ENCODE measurements at places on chromosomes 7 and 10.

DNA sequence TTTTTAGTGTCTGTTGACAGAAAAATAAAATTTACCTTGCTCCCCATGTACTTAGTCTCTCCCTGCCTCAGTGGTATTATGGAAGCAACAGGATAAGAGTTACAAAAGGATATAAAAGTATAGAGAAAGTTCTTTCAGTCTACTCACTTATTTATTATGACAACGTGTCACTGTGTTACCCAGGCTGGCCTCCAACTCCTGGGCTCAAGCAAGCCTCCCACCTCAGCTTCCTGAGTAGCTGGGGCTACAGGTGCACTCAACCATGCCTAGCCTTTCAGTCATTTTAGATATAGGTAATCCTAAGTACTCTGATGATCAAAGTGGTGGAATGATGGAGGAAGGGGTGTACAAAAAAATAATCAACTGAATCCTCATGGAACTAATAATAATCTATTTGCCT is 215.2 kb upstream of the MKLN1 start:
- DNase-seq = no peak

GRCh38 chr10:17113346-17113745 is 16.3 kb downstream of the CUBN start:
- DNase-seq = no peak

- no peak for DNase-seq
Measured at GRCh38 chr7:159095979-159096411, 48.7 kb downstream of the VIPR2 start.

GRCh38 chr10:8431511-8431910 is 377.0 kb downstream of the GATA3 start:
- no peak for DNase-seq

- no peak for DNase-seq
Measured at GRCh38 chr10:4568731-4569130, 257.3 kb upstream of the AKR1E2 start.

DNA sequence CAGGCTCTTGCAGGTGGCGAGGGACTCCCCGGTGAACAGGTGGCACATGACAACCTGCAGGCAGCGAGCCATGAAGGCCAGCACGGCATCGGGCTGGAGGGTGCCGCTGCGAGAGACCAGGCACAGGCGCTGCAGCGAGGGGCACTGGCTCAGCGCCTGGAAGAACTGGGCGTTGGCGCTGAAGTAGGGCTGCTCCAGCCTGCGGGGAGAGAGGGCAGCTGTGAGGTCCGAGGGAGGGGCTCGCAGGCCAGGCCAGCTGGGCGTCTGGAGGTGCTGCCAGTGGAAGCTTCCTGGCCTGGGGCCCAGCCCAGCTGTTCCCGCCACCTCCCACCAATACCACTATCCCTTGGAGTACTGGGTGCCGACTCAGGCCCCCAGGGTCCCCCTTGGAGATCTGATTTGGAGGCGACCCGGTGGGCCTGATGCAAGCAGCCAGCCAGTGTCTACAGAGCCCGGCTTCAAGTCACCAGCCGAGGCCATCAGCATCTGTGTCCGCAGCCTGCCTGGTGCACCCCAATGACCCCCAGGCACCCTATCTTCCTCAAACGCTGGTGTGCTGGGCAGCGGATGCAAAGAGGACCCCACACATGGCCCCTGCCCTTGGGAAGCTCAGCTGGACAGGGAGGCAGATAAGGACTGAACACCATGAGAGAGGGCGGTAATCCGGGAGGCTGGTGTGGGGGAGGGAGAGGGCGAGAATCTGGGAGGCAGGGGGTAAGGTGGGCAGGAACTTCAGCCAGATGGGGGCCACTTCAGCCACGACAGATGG is 67.8 kb upstream of the TNRC18 start:
- DNase-seq = no peak

DNA sequence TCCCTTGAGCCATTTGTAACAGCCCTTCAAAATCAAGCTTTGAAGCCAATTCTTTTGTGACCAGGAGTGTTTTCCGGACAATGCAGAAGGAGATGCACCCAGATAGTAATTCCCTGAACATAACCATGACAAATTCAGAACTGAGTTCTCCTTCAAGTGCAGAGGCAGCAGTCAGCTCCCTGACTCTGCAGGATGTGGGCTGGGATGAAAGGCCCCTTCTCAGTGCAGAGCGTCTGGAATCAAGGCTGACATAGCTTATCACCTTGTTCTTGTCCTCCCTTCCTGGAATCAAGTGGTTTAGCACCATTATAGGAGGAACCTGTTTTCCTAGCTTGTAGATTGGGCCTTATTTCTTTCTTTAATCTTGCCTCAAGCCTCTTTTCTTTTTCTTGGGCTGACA is 143.4 kb downstream of the SORCS3 start:
- no peak for DNase-seq

- DNase-seq = no peak
Measured at GRCh38 chr10:131174211-131174565, 137.3 kb downstream of the TCERG1L start.

DNA sequence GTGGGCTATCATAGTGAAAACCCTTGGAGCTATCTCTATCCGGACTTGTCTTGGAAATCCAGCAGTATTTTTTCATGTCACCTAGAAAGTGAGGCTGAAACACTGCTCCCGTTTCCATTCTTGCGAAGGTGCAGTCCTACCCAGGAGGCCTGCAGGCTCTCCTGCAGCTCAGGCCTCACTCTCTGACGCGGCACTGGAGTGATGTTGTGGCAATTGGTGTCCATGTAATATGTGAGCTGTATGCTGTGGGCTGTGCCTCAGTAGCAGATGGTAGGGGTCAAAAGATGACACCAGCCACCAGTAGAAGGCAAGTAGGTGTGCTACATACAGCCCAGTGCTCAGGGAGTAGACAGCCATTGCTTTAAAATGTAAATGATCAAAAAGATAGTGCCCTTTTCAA is 28.1 kb upstream of the ZNF680 start:
- DNase-seq = no peak

GRCh38 chr7:32881074-32881982 is 10.2 kb downstream of the KBTBD2 start:
- no peak for DNase-seq

DNA sequence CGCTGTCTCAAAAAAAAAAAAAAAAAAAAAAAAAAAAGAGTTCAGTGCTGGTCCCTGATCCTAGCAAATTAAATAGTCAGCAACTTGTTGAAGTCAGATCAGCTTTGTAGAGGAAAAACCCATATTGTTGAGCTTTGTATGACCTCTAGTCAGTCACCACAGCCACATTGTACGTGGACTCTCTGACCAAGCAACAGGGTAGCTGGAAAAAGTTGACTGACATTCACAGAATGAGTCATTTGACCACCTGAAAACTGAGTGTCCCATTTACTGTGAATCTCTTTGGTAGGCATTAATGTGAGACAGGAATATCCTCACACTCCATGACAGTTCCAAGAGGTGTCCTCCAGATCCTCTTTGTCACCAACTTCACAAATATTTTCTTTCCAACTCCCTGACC is 371.1 kb downstream of the LRRTM3 start:
- DNase-seq = no peak

DNA sequence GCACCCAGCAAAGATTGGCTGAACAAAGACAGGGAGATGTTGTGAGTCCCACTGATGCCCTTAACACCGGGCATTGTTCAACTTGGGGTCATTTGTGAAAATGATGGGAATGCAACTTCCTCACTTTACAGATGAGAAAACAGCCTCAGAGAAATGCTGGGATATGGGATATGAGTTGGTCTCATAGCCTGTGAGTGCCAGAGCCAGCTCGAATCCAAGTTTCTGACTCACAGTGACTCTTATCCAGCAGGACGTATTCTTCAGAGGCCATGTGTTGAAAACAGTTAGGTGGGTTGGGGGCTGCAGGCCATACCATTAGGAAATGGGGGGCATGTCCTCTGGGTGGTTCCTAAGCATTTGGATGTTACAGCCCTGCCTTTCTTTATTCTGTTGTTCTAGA is 45.2 kb downstream of the KIAA1217 start:
- DNase-seq = no peak

DNA sequence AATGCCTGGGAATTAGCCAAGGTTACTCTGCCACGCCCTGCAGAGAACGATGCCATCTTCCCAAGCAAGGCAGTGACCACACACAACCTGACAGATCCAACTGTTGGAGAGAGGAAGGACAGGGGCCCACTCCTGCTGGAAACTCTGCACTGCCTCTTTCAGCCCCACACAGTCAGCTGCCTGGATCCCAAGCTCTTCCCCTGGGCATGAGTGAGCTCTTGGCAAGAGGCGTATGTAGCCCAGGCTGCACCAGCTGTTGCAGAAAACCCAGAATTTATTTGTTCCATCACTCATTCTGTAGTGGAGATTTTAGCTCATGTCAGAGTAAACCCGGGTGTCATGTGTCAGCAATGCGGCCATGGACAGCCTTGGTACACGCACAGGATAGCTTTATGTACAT is 135.1 kb upstream of the TRIM24 start:
- no peak for DNase-seq

- no peak for DNase-seq
Measured at GRCh38 chr7:141263508-141263907, 189.6 kb downstream of the TMEM178B start.

DNA sequence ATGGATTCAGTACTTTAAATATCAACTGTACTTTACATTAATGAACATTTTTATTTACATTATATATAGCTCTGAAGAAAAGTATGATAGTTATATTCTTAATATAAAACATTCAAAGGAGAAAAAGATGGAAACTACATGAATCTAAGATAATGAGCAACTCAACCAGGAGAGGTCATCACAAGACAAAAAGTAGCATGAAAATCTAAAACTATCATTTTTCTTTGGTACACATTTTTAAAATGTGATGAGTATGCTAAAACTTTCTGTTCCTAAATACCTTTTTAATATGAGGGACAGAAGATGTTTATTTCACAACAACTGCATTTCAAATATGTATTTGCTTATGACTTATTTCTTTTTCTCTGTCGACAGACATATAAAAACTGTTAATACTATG is 2.4 kb downstream of the CNTNAP2 start:
- DNase-seq = no peak

DNA sequence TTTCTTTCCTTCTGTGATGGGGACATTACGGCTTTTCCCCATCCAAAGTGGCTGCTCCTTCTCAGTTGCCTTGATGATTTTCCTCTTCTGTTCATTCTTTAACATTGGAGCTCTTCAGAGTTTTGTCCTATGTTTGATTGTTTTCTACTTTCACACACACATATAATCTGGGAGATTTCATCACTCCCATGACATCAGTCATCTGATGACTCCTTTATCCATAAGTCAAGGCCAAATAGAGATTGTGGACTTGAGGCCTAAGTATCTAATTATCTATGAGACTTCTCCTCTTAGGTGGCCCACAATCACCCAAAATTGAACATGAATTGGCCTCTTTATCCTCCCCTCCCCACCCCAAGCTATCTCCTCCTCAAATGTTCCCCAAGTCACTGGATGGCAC is 5.3 kb upstream of the COL1A2 start:
- no peak for DNase-seq

DNA sequence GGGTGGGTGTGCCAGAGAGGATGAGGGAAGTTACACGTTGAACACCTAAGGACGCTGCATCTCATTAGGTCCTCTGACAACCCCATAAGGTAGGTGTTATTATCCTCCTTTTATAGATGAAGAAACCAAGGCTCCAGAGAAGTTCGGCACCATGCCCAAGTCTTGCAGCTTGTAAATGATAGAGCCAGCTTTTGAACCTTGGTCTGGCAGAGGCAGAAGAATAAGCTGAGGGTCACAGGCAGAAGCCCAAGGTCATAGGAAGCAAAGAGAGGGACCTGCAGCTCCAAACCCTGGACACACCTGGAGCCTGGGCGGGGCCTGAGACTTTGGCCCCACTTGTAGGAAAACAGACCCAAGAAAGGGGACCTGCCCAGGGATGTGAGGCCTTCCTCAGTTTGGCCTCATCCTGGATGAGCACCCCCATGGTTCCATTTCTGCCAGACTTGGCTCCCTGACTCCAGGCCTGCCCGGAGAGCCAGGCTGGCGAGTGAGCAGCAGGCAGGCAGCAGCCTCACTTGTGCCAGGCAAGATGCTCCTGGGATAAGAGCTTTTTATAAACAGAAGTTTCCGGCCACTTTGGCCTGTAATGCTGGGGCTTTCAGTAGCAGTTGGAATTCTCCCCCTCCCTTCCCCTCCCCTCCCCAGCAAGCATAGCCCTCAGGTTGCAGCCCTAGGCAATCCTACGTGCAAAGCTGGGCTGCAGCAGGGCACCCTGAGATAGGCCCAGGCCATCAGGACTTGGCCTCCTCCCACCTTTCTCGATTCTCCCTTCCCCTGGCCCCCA is 2.4 kb downstream of the KCNH2 start:
- DNase-seq = no peak

GRCh38 chr10:127148066-127148932 is 48.1 kb downstream of the INSYN2A start:
- DNase-seq = no peak

GRCh38 chr7:132255115-132255797 is 321.0 kb downstream of the PLXNA4 start:
- no peak for DNase-seq

DNA sequence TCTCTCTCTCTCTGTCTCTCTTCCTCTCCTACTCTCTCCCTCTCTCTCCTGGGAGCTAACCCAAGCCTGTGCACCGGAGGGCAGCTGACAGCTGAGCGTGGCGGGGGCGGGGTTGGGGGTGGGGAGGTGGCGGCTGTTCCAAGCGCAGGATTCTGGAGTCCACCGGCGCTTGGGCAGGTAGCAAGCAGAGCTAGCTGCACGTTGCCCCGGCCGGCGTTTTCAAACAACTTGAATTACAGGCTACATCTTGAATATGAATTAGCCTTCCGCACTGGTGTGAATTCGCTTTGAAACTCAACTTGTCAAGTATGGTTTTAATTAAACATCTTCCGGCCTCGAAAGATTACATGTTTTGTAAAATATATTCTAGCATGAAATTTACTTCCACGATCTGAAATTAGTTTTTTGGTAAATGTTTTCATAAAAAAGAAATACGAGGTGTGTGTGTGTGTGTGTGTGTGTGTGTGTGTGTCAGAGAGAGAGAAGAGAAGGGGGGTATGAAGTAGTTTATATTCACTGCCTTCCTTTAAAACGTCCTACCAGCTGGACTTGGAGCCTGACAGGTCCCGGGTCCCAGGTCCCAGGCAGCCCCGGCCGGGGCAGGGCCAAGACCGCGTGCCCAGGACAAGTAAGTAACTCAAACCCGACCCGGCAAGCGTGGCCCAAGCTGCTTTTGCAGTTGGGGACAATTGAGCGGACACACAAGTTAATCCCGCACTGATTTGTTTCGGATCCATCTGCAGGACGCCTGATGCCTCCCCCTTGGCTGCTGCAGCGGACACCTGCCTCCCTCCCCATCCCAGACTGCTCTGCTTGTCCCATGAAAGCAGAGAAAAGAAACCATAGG is 9.0 kb upstream of the DLX6 start:
- DNase-seq = no peak

- no peak for DNase-seq
Measured at GRCh38 chr7:158975526-158976467, 119.4 kb downstream of the DYNC2I1 start.

- no peak for DNase-seq
Measured at GRCh38 chr10:130515670-130516069, 379.5 kb downstream of the GLRX3 start.

GRCh38 chr7:155206318-155207020 is 91.2 kb upstream of the INSIG1 start:
- DNase-seq = peak; percentile 82

DNA sequence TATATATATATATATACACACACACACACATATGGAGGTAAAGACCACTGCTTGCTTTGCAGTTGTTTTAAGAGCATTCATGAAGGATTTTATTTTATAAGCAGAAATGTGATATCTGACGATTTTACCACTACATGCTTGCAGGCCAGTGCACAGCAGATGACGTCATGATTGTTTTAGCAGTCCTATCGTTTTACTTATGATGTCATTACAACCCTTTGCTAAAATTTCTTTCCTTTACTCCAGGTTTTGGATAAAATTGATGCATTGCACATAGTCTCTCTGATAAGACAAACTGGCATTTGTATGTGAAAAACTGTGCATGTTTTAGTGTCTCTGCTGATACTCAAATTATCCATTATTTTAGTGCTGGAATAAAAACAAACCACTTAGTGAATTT is 9.2 kb downstream of the EGFR start:
- no peak for DNase-seq
